Activated CD4-positive, alpha-beta T cell treated with anti-CD3 and anti-CD28 coated beads for 4 hours (primary cell): ENCODE measurements at places on chromosomes 13 and 19.
A peak's percentile ranks its signal among the peaks of the same experiment; 100 is the strongest.

GRCh38 chr13:45180303-45180702 is 20.5 kb downstream of the KCTD4 start:
- no peak for DNase-seq

- DNase-seq, result no peak
Observed at GRCh38 chr13:113837560-113838355, 26.1 kb downstream of the GAS6 start.

GRCh38 chr19:38004186-38004520 is 97.1 kb downstream of the SIPA1L3 start:
- DNase-seq, result no peak

DNA sequence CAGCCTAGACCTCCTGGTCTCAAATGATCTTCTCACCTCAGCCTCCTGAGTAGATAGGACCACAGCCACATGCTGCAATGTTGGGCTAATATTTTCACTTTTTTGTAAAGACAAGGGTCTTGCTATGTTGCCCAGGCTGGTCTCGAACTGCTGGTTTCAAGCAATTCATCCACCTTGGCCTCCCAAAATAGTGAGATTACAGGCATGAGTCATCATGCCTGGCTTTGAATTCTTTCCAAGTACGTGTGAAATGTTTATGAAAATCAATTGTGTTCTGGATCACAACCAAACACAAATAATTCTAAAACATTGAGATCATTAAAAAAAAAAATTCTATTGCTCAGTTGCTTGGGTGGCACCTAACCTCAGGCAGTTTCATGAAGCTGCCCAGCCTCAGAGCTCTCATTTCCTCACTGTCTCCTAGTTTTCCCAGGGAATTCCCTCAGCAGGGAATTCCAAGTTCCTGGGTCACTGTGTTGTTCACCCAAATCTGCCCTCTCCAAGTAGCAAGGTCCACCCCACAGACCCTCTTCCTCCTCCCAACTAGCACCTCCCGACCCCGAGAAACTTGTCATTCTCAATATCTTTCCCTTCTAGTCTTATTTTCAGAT is 44.8 kb downstream of the ING1 start:
- no peak for DNase-seq

DNA sequence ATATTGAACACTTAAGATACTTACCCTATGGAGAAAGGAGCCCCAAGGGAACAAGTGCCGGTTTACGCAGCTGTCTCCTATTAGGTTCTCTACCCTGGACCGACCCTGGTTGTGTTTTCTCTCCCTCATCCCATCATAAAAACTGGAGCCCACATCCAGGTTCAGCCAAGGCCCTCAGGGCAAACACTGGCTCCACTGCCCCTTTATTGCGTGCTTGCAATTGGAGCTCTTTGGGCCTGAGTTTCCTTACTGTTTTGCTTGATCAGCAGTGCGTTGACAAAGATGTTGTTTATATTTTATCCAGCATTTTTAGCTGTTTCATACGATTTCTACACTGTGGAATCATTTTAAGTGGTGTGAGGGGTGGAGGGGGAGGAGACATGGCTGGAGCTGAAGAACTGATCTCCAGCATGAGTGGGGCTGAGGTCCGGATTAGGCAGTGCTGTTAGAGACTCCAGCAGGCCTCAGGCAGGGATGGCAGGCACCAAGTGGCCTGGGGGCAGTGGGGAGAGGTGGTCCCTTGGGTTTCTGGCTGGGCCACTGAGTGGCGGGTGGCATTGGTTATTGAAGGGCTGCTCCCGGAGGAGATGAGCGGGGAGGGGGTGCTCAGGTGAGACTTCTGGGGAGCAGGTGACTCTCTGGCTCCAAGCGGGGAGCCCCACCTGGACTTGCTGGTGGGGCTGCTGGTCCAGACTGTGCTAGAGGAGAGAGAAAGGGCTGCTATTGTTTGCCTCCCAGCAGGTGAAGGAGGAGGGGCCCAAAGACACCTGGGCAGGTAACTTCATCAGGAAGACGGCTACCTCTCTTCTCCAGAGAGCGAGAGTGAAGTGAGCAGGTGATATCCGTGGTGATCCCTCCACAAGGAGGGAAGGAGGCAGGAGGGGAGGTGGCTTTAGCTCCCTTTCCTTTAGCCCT is 62.4 kb upstream of the RNF113B start:
- DNase-seq, result no peak

DNA sequence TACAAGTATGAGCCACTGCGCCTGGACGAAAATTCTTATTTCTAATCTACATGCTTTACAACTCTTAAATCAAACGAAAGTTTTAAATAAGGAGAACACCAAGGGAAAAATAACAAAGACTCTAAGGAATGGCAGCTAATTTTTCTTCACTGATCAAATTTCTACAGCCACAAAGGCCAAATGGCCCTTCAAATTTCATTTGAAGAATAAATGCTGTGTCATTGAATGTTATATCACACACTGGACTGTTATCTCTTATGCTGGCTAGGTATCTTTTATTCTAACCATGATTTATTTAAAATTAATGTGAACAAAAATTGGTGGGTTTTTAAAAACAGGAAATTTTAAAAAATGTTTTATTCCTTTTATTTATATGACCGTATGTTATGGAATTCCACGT is 14.1 kb downstream of the SMAD9 start:
- no peak for DNase-seq

DNA sequence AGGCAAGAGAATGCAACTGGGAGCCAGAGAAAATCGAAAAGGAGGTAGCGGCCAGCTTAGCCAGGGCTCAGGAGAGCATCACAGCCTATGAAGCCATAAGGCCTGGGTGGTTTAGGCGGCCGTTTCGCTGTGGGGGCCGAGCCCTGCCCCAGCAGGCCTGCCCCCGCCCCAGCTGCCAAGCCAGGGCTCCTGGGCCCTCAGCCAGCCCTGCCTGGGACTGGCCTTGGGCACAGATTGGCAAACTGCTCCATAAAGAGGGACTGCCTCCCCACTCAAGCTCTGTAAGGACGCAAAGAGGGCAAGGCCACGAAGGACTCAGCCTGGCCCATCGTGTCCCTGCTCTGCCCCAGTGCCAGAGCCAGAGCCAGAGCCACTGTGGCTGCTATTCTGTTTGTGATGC is 10.2 kb downstream of the ZNF653 start:
- DNase-seq, result no peak

- DNase-seq, result peak; percentile 79
Observed at GRCh38 chr19:18450931-18451836, 13.3 kb upstream of the ISYNA1 start.

DNA sequence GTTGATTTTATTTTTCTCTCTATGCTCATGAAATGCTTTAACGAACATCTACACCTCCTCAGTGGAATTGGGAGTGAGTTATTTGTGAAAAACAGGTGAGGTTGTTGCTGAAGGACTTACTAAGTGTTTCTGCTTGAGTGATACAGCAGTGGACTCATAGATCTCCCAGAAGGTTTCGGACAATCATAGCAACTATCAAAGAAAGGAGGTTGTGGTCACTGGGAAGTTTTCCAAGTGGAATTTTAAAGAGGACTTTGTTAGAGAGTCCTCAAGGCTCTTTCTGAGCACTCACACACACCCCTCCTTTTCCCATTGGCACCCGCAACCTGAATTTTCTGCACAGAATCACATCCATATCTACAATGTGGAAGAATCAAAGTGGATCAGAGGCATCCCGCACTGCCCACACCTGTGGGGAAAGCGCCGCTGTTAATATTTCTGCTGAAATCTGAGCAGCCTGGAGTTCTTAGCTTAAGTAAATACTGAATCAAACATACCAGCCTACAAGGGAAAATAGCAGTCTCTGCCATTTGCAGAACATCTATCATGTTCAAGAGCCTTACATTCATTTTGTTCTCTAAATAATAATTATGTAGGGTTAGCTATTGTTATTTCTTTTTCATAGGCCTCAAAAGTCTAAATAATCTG is 719.4 kb downstream of the DIAPH3 start:
- DNase-seq, result no peak

GRCh38 chr19:30471441-30471840 is 99.3 kb downstream of the ZNF536 start:
- no peak for DNase-seq

DNA sequence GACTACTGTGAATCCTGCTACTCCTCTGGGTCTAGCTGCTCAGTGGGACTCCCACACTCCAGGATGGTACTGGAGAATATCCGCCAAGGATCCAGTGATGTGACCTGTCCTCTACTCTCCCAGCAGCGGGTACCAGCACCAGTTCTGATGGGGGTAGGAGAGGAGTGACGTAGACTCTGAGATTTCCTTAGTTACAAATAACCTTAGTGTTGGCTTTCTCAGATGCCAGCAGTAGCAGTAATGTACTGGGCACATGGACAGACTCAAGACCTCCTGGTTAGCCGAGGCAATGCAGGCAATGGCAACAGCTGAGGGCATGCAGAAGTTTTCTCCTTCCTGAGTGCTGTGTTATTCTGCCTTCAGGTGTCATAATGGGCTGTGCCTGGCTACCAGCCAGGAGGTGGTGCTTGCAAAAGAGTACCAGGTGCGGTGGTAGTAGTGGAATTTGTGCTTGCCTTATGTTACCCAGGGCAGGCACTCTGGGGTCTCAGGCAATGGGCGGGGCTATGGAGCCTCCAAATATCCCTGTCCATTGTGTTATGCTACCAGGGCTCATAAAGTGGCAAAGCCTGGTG is 105.3 kb upstream of the KLF5 start:
- DNase-seq, result no peak

GRCh38 chr13:101811881-101812280 is 359.4 kb downstream of the ITGBL1 start:
- no peak for DNase-seq

DNA sequence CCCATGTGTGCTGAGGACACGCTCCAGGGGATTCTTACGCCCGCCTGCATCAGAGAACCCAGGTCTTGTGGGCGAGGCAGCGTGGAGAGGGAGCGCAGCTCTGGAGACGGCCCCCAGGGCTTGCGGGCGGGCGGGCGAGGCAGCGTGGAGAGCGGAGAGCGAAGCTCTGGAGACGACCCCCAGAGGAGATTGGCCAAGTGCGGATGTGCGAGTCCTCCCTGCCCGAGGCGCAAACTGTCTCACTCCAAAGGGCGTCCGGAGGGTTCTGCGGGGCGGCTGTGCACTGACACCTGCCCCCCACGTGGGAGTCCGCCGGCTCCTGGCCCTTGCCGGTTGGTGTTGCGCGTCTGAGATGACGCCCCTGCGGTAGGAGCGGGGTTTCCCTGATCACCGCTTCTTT is 39.8 kb downstream of the MCF2L start:
- no peak for DNase-seq

- no peak for DNase-seq
Observed at GRCh38 chr13:53368948-53369347, 340.3 kb downstream of the OLFM4 start.

- DNase-seq, result no peak
Observed at GRCh38 chr13:104014803-104015645, 948.8 kb upstream of the SLC10A2 start.

DNA sequence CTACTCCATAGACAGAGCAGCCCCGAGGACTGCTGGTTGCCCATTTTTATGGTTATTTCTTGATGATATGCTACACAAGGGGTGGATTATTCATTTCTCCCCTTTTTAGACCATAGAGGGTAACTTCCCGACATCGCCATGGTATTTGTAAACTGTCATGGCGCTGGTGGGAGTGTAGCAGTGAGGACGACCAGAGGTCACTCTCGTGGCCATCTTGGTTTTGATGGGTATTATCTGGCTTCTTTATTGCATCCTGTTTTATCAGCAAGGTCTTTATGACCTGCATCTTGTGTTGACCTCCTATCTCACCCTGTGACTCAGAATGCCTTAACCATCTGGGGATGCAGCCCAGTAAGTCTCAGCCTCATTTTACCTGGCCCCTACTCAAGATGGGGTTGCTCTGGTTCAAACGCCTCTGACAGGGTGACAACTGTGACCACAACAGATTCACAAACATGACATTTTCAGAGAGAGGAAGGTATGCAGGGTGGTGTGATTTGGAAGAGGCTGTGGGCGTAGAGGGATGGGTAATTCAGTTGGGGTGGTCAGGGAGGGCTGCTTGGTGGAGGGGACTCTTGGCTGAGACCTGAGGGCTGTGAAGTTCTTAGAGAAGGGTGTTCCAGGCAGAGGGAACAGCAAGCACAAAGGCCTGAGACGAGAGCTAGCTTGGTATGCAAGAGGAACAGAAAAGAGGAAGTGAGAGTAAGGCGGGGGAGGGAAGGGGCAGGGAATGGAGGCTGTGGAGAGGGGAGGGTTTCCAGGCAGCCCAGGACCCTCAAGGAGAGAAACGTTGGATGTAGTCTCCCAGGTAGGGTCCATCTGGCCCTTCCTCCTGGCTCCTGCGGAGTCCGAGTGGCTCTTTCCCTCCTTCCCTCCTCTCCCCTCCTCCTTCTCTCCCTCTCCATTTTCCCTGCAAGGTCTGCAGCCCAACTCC is 23.5 kb downstream of the FAM187B start:
- no peak for DNase-seq

GRCh38 chr13:34001389-34001788 is 183.4 kb downstream of the RFC3 start:
- no peak for DNase-seq

DNA sequence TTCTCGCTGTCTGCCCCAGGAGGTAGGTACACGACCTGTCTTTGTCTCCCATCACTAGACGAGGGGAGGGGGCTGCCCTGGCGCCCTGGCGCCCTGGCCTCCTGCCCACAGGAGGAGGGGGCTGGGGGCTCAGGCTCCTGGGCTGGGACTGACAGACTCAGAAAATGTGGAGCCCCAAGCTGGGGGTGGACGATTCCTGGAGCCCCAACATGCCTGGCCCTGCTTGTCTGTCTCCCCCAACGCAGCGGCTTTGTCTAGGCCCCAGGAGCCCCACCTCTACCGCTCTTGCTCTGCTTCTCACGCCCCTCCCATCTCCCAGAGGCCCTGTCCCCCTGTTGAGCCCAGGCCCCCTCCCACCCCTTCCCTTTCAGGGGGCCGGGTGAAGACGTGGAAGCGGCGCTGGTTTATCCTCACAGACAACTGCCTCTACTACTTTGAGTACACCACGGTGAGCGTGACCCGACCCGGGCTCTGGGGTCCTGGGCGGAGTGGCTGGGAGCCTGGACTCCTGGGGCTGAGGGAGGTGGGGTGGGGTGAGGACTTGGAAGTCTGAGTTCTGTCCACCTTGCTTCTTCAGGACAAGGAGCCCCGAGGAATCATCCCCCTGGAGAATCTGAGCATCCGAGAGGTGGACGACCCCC is 8.6 kb downstream of the CYTH2 start:
- no peak for DNase-seq

- DNase-seq, result no peak
Observed at GRCh38 chr19:2575734-2576481, 100.0 kb downstream of the GADD45B start.

DNA sequence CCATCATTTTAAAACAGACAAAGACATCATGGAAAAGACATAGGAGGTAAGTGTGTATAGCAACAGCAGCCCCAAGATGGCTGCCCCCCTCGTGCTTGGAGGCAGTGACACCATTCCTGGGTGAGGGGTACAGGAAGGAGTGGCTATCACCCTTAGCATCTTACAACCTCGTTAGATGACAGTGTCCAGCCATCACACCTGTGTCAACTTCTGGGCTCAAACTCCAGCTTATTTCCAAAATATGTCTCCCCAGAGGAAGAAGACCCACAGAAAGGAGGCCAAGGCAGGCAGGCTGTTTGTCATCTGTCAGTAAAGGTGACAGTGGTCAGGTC is 27.5 kb downstream of the EPS15L1 start:
- no peak for DNase-seq

DNA sequence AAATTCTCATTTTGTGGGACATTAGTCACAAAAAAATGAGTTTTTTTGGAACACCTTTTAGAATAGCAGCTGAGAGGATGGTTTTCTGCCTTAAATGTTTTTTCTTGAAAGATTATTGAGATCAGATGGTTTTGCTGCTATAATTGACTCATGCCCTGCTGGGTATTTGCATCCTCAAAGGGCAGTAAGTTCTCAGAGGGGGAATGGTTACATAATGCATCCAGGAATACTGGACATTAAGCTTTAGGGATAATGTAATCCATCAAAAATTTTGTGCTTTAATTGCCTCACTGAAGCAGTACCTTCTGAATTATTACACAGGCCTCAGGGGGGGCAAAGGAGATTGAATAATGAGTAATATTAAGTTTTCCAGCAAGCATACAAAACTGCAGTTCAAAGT is 866.3 kb upstream of the SPRY2 start:
- no peak for DNase-seq
